ENCODE measurements at places on chromosomes 7 and 10. TPM values are rescaled to one million over a fixed set of nuclear protein-coding genes. Genes with fewer than 3 reads are reported as not detected.

Gene UCMA
- not detected for total RNA-seq

Gene EPHB4
- 48.1 TPM for total RNA-seq

Gene OIT3
- total RNA-seq = 0.16 TPM

Gene CFTR
- total RNA-seq = not detected

Gene HOGA1
- 1.7 TPM for total RNA-seq

Gene SOSTDC1
- not detected for total RNA-seq

Gene IGF2BP3
- 28.8 TPM for total RNA-seq

Gene CCL26
- total RNA-seq = 6.8 TPM

Gene PCGF6
- total RNA-seq = 8.0 TPM

Gene GIMAP7
- not detected for total RNA-seq

Gene ATP6V1F
- 276 TPM for total RNA-seq

Gene BCAP29
- total RNA-seq = 38.0 TPM

Gene CASD1
- total RNA-seq = 6.6 TPM

Gene SPDYE8
- total RNA-seq = not detected

Gene CRHR2
- total RNA-seq = not detected

Gene TMEM140
- total RNA-seq = 0.97 TPM

Gene TRPV5
- total RNA-seq = not detected

Gene ANKIB1
- 14.1 TPM for total RNA-seq

Gene EPDR1
- 87.3 TPM for total RNA-seq

Gene MMP21
- total RNA-seq = not detected

Gene MBL2
- not detected for total RNA-seq

Gene PON2
- 346 TPM for total RNA-seq

Gene MYO1G
- 0.13 TPM for total RNA-seq

Gene SNX10
- total RNA-seq = 2.2 TPM

Gene KAZALD1
- total RNA-seq = 2.3 TPM

Gene SLC18A3
- not detected for total RNA-seq

Gene METTL27
- total RNA-seq = 9.0 TPM

Gene HOXA4
- 1.5 TPM for total RNA-seq

Gene NRP1
- 93.9 TPM for total RNA-seq

Gene ESYT2
- 87.3 TPM for total RNA-seq

Gene WASL
- total RNA-seq = 25.1 TPM

Gene FAM241B
- 18.8 TPM for total RNA-seq

Gene PHTF2
- 18.8 TPM for total RNA-seq

Gene PHKG1
- 0.52 TPM for total RNA-seq

Gene NUTM2E
- total RNA-seq = 0.40 TPM
